ENCODE measurements at places on chromosomes 4 and X.

DNA sequence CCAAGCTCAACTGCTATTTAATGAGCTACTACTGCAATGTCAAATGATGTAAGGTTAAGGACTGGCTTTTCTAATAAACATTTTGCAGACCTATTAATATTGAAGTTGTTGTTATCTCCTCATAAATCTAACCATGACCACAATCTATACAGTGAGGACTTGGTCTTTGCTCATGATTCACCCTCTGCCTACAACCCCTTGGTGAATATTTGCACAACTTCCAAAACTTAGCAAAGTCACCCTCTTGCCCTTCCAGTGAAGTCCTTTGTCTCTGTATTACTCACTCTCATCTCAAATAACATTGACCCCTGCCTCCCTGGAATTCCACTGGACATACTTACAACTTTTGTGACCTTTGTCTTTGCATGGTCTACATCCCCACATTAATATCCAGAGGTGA, 204.5 kb downstream of the KCNIP4 start:
- no peak overlapping the region for H3K4me3 ChIP-seq
- H3K36me3 ChIP-seq = no peaks in the 10 kb centered on the region
- DNase-seq = no peak
- no peaks in the 10 kb centered on the region for H3K27me3 ChIP-seq
- no peaks in the 10 kb centered on the region for H3K4me1 ChIP-seq

DNA sequence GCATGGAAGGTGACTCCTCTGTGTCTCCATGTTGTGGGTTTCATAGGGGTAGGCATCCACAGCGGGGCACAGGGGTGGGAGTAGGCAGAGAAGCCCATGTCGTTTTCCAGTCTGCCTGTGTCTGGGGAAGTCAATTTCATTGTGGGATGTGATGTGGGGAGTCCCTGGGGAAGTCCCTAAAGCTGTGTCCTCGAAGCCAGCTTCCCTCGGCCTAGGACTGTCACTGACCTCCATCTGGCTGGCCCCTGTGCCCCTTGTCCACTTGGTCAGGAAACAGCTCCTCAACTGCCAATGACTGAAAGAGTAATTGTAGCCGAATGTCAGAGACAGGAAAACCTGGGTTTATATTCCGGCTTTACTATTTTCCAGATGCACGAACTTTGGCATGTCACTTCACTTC, 109.6 kb downstream of the DRD5 start:
- no peak overlapping the region for H3K27ac ChIP-seq
- H3K36me3 ChIP-seq = no peaks in the 10 kb centered on the region
- H3K4me3 ChIP-seq = no peak overlapping the region
- no peaks in the 10 kb centered on the region for H3K4me1 ChIP-seq

GRCh38 chr4:174236359-174236758, 47.1 kb downstream of the FBXO8 start:
- no peaks in the 10 kb centered on the region for H3K27me3 ChIP-seq
- peaks cover 14% of the 10 kb centered on the region for H3K36me3 ChIP-seq
- no peak overlapping the region for H3K27ac ChIP-seq
- no peaks in the 10 kb centered on the region for H3K4me1 ChIP-seq

GRCh38 chr4:100948911-100949310, 398.4 kb downstream of the PPP3CA start:
- DNase-seq = no peak
- H3K4me1 ChIP-seq = no peaks in the 10 kb centered on the region
- H3K27ac ChIP-seq = no peak overlapping the region
- no peak overlapping the region for H3K4me3 ChIP-seq
- peaks cover 1% of the 10 kb centered on the region for H3K36me3 ChIP-seq
- H3K27me3 ChIP-seq = peaks cover 5% of the 10 kb centered on the region

- no peaks in the 10 kb centered on the region for H3K4me1 ChIP-seq
- DNase-seq = no peak
- H3K36me3 ChIP-seq = no peaks in the 10 kb centered on the region
- H3K4me3 ChIP-seq = no peak overlapping the region
These were observed 718.1 kb downstream of the SMARCA1 start for GRCh38 chrX:128805236-128805635.

DNA sequence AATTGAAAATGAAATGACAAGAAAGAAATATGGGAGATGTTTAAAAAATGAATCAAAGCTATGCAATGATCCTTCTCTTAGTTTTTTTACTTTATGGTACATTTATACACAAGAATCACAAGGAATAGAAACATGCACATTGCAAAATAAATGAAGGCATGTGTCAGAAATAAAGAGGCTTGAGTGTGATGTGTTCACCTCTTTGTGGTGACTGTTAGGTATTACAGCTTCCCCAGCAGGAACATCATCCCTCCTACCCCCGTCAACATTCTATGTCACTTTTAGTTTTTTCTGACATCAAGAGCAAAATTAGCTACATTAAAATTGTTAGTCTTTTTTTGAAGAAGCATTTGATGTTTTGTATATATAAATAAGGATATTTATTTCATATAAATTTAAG, 214.8 kb downstream of the SLC4A4 start:
- no peak for DNase-seq
- no peak overlapping the region for H3K27ac ChIP-seq
- H3K4me3 ChIP-seq = no peak overlapping the region
- no peaks in the 10 kb centered on the region for H3K4me1 ChIP-seq

DNA sequence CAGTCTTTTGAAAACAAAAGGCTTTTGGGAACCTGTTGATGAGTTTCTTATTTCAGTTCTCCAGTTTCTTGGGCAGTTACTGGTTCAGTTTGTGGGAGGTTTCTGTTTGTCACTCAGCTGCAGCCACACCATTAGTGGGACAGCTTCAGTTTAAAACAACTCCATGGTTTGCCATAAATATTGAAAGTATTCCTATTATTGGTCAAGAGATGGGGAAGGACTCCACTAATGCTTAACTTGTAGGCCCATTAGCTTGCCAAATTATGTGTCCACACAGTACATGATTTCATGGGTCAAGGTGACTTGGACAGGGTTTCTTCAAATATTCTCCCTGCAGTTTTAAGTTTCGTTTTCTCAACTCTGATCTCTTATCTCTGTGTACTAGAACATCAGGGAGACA, 15.5 kb upstream of the ASIC5 start:
- H3K4me1 ChIP-seq = no peaks in the 10 kb centered on the region
- DNase-seq = no peak
- no peak overlapping the region for H3K27ac ChIP-seq
- H3K36me3 ChIP-seq = no peaks in the 10 kb centered on the region
- H3K27me3 ChIP-seq = peaks cover 5% of the 10 kb centered on the region

DNA sequence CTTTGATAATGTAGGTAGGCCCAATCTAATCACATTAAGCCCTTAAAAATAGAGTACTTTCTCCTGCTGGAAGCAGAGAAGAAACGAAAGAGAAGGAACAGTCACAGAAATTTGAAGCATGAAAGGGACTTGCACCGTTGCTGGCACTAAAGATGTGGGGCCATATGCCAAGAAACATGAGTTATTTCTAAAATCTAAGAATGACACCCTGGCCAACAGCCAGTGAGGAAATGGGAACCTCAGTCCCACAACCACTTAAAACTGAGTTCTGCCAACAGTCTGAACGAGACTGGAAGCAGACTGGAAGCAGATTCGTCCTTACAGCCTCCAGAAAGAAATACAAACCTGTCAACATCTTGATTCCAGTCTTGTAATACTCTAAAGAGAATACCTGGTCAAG, 70.1 kb downstream of the CENPC start:
- no peak overlapping the region for H3K4me3 ChIP-seq
- no peak overlapping the region for H3K27ac ChIP-seq
- H3K36me3 ChIP-seq = peaks cover 64% of the 10 kb centered on the region
- H3K4me1 ChIP-seq = peaks cover 3% of the 10 kb centered on the region
- H3K27me3 ChIP-seq = no peaks in the 10 kb centered on the region

DNA sequence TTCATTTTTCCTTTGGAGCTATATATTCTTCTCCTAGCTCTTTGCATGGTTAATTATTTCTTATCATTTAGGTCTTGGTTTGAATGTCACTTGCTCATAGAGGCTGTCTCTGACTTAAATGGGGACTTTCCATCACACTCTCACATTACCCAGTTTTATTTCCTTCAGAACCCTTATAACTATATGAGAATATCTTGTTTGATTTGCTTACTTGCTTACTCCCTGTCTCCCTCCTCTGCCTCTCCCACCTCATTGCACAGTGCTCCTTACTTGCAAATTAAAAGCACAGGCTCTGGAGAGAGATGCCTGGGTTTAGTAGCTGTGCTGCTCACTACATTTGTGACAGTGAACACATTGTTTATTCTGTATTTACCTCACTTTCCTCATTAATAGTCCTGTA, 174.6 kb downstream of the SOWAHB start:
- no peak overlapping the region for H3K27ac ChIP-seq
- no peaks in the 10 kb centered on the region for H3K4me1 ChIP-seq
- H3K36me3 ChIP-seq = no peaks in the 10 kb centered on the region
- no peak overlapping the region for H3K4me3 ChIP-seq

DNA sequence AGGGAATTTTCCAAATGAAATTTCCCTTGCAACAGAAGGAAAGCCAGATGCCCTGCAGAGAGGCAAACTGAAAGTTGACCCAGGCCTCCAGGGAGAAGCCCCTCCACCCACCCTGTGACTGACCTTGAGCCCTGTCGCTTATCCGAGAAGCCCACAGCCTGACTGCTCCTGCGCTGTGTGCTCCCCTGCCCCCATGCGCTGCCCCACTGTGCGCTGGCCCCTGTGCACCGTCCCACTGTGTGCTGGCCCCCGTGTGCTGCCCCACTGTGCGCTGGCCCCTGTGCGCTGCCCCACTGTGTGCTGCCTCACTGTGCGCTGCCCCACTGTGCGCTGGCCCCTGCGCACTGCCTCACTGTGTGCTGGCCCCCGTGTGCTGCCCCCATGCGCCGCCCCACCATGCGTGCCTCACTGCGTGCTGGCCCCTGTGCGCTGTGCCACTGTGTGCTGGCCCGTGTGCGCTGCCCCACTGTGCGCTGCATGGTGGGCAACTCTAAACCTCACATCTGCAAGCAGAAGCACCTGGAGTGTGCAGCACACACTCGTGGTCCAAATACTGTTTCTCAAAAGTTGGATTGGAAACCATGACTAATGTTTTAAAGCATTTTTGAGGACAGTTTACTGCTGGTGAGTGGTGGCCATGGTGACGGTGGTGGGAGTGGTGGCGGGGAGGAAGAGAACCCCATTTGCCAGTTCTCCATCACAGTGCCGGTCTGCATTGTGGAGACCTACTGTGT, 8.3 kb upstream of the GRPEL1 start:
- no peaks in the 10 kb centered on the region for H3K36me3 ChIP-seq
- no peak for DNase-seq
- H3K4me3 ChIP-seq = no peak overlapping the region
- H3K27ac ChIP-seq = no peak overlapping the region
- peaks cover 2% of the 10 kb centered on the region for H3K27me3 ChIP-seq
- no peaks in the 10 kb centered on the region for H3K4me1 ChIP-seq

- H3K4me1 ChIP-seq = no peaks in the 10 kb centered on the region
- no peak overlapping the region for H3K4me3 ChIP-seq
- peaks cover 27% of the 10 kb centered on the region for H3K27me3 ChIP-seq
- no peak overlapping the region for H3K27ac ChIP-seq
- no peaks in the 10 kb centered on the region for H3K36me3 ChIP-seq
These were observed 1.9 kb downstream of the PHOX2B start for GRCh38 chr4:41746440-41747229.

- H3K36me3 ChIP-seq = no peaks in the 10 kb centered on the region
- no peaks in the 10 kb centered on the region for H3K27me3 ChIP-seq
- no peak overlapping the region for H3K4me3 ChIP-seq
- DNase-seq = no peak
- no peak overlapping the region for H3K27ac ChIP-seq
- no peaks in the 10 kb centered on the region for H3K4me1 ChIP-seq
These were observed 882.4 kb downstream of the C4orf33 start for GRCh38 chr4:129978315-129978714.

GRCh38 chr4:71558248-71558647, 219.4 kb downstream of the SLC4A4 start:
- no peak for DNase-seq
- no peak overlapping the region for H3K27ac ChIP-seq
- no peaks in the 10 kb centered on the region for H3K4me1 ChIP-seq
- H3K36me3 ChIP-seq = no peaks in the 10 kb centered on the region
- H3K4me3 ChIP-seq = no peak overlapping the region
- H3K27me3 ChIP-seq = no peaks in the 10 kb centered on the region

- no peak overlapping the region for H3K4me3 ChIP-seq
These were observed 147.4 kb upstream of the LDB2 start for GRCh38 chr4:17045866-17046265.

DNA sequence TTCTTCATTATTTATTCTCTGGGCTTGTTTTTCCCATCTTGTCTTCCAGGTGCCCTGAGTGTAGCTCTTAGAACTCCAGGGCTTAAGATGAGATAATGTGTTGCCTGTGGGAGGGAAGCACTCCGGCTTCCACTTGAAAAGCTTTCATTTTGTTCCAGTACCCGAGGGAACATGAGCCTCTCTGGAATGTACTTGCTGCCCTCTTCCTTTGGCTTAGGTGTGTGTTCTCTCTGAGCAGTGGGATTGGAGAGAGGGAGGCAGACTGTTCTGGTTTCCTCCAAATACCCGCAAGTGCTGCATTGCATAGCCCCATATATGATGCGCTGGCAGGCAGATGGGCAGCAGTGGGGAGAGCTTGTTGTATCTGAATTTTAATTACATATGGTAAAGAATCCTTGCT, 861 bp upstream of the DTHD1 start:
- no peak overlapping the region for H3K27ac ChIP-seq
- H3K4me3 ChIP-seq = no peak overlapping the region
- DNase-seq = no peak
- peaks cover 4% of the 10 kb centered on the region for H3K4me1 ChIP-seq
- H3K36me3 ChIP-seq = peaks cover 2% of the 10 kb centered on the region
